ENCODE measurements at places on chromosomes 11 and 22. TPM values are rescaled to one million over a fixed set of nuclear protein-coding genes. Genes with fewer than 3 reads are reported as not detected.
A peak's percentile ranks its signal among the peaks of the same experiment; 100 is the strongest.

The TMEM191B gene
- total RNA-seq, result 4.7 TPM

The SYT7 gene
- total RNA-seq, result 7.0 TPM

DNA sequence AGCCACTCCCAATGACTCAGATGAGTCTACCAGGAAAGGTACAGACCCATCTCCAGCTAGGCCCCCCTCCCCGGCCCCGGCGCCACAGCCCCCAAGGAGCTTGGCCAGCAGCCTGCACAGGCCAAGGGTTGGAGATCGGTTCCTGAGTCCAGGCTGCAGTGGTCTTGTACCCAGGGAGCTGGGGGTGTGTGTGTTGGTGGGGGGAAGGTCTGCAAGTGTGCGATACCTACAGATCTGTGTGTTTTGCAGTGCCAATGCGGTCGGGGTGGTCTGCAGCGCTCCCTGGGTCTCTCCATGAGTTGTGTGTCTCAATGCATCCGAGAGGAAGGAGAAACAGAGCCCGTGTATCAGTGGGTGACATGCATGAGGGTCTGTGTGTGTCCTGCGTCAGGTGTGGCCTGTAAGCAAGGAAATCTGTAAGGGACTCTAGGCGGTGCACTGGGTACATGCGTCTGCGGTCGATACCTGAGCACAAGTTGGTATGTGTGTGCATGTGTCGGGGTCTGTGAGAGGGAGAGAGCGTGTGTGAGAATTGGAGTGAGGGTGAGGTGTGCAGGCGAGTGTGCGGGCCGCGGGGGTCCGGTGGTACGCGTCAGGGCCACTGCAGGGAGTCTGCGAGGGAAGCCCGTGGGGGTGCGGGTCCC is 645 bp downstream of the CDC42BPG start:
- no peaks in the 10 kb centered on the region for H3K27me3 ChIP-seq
- H3K4me3 ChIP-seq, result peak overlapping the region; percentile 80
- H3K27ac ChIP-seq, result no peak overlapping the region
- peaks cover 11% of the 10 kb centered on the region for H3K36me3 ChIP-seq
- no peak for DNase-seq

The OR4D5 gene
- not detected for total RNA-seq

DNA sequence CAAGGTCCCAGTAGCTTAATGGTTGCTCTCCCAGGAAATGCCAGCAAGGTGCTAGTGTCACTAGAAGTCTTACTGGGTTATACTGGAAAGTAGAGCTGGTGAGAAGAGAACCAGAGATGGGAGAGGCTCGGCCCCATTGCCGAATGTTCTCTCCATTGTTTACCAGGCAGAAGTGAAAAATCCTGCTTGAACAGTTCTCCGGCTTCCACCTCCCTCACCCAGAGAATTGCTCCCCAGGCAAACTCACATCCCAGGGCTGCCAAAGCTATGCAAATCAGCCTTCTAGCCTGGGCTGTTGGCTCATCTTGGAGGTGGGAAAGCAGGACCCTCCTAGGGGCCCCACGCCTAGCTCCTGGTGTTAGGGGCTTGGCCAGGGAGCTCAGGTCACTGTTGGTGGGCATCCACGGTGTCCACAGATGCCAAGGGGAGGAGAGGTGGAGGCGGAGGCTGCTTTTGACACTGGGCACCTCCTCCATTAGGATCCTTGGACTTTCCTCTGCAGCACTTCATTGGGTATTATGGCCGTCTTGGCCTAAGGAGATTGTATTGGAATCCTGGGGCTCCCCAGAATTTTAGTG is 20.1 kb downstream of the POU2F3 start:
- H3K4me3 ChIP-seq, result no peak overlapping the region
- H3K27ac ChIP-seq, result no peak overlapping the region
- no peaks in the 10 kb centered on the region for H3K36me3 ChIP-seq
- no peak for DNase-seq
- peaks cover 11% of the 10 kb centered on the region for H3K4me1 ChIP-seq

DNA sequence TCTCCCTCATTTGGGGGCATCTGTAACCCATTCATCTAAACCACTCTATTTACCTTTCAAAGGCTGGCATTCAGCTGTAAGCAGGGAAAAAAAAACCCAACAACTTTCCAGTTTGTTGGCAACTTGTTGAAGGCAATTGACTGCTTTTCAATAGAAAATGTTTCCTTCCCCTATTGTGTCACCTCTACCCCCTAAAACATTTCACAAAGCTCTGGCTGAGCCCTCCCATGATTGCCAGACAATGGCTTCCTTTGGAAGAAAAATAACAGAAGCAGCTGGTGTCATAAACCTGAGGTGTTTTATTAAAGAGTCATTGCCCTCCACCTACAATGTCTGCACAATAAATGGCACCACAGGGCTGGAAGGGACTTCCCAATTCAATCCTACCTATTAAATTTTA is 22.1 kb upstream of the PSMA1 start:
- no peak overlapping the region for H3K27ac ChIP-seq
- H3K27me3 ChIP-seq, result no peaks in the 10 kb centered on the region
- DNase-seq, result no peak
- H3K4me3 ChIP-seq, result no peak overlapping the region
- no peaks in the 10 kb centered on the region for H3K4me1 ChIP-seq

- H3K36me3 ChIP-seq, result no peaks in the 10 kb centered on the region
- no peak overlapping the region for H3K27ac ChIP-seq
- no peak overlapping the region for H3K4me3 ChIP-seq
- no peak for DNase-seq
- H3K27me3 ChIP-seq, result no peaks in the 10 kb centered on the region
These were observed 349.1 kb upstream of the PITPNB start for GRCh38 chr22:28268171-28268570.

DNA sequence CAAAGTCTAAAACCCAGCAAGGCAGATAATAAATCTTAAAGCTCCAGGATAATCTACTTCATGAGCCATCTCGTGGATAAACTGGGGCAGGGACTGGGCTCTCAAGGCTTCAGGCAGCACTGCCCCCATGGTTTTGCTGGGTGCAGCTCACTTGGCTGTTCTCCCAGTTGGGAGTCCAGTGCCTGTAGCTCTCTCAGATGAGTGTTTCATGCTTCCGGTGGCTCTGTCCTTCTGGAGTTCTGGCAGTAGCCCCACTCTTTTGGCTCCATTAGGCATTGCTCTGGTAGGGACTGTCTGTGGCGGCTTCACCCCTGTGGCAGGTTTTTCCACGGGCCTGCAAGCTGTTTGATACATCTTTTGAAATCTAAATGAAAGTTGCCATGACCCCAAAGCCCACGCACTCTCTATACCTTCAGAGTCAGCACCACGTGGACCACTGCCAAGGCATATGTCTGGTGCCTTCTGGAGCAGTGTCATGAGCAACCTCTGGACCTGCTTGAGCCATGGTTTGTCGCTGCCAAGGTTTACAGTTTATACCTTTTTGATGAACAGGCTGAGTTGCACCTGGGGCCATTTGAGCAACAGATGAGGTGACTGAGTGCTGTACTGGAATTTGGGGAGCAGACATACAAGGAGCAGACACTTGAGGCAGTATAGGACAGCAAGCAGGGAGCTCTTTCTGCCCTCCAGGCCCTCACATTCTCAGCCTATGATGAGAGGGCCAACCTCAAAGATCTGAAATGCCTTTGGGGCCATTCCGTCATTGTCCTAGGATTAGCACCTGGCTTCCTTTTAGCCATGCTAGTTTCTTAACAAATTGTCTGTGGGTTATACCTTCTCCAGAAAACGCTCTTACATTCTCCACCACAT is 48.6 kb downstream of the MTNR1B start:
- no peak overlapping the region for H3K4me3 ChIP-seq
- H3K27me3 ChIP-seq, result no peaks in the 10 kb centered on the region
- H3K27ac ChIP-seq, result no peak overlapping the region

The TBX10 gene
- total RNA-seq, result not detected

DNA sequence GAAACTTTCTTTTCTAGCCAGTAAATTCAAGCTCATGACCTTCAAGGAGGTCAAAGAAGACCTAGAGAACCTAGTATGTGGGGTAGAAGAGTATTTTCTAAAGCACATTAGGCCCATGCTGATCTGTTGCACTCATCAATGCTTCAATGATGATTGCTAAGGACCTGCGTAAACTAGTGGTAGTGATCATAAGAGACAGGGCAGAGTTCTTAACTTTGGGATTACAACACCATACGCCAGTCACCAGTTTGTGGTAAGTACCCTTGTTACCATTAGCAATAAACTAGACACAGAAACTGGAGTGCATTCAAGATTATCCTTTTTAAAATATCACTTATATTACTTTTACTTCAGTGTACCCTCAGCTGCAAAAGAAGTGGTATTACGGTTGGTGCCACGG is 490.3 kb downstream of the BUD13 start:
- no peaks in the 10 kb centered on the region for H3K4me1 ChIP-seq
- no peak overlapping the region for H3K4me3 ChIP-seq
- H3K27ac ChIP-seq, result no peak overlapping the region
- no peaks in the 10 kb centered on the region for H3K36me3 ChIP-seq

- no peaks in the 10 kb centered on the region for H3K4me1 ChIP-seq
- H3K27me3 ChIP-seq, result no peaks in the 10 kb centered on the region
- no peak overlapping the region for H3K4me3 ChIP-seq
- DNase-seq, result no peak
These were observed 182.3 kb downstream of the DBX1 start for GRCh38 chr11:19977941-19978340.

DNA sequence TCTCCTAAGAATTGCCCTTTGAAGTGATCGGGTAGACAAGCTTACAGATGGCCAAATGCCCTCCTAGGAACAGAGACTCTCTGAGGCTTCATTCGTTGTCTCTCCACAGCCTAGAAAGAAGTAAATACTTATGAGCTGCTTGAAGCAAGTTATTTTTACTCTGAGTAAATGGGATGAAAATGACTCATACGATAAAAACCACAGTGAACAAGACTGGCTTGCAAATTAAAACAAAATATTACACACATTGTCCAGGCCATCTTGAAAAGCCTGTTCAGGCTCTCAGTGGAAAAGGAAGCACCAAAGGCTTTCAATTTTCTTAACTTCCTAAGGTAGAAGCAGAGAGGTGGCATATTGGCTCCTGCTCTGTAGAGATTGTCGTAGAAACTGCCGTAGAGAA is 294.2 kb downstream of the NELL1 start:
- H3K27me3 ChIP-seq, result no peaks in the 10 kb centered on the region
- H3K36me3 ChIP-seq, result no peaks in the 10 kb centered on the region
- no peak overlapping the region for H3K4me3 ChIP-seq
- no peaks in the 10 kb centered on the region for H3K4me1 ChIP-seq
- H3K27ac ChIP-seq, result no peak overlapping the region
- no peak for DNase-seq

GRCh38 chr11:33256813-33257159 is 395 bp upstream of the HIPK3 start:
- H3K27me3 ChIP-seq, result no peaks in the 10 kb centered on the region
- no peaks in the 10 kb centered on the region for H3K4me1 ChIP-seq
- H3K4me3 ChIP-seq, result peak overlapping the region; percentile 93
- peak overlapping the region; percentile 87 for H3K27ac ChIP-seq

GRCh38 chr22:50078761-50079160 is 6.5 kb downstream of the MLC1 start:
- no peak for DNase-seq

GRCh38 chr22:19691721-19692341 is 22.5 kb upstream of the SEPTIN5 start:
- peak; percentile 63 for DNase-seq
- no peak overlapping the region for H3K4me3 ChIP-seq
- no peak overlapping the region for H3K27ac ChIP-seq
- H3K27me3 ChIP-seq, result no peaks in the 10 kb centered on the region

- DNase-seq, result no peak
- no peaks in the 10 kb centered on the region for H3K4me1 ChIP-seq
- no peak overlapping the region for H3K27ac ChIP-seq
- peaks cover 58% of the 10 kb centered on the region for H3K36me3 ChIP-seq
- no peaks in the 10 kb centered on the region for H3K27me3 ChIP-seq
- H3K4me3 ChIP-seq, result no peak overlapping the region
These were observed 8.2 kb upstream of the NAP1L4 start for GRCh38 chr11:3000032-3000961.

- H3K4me3 ChIP-seq, result no peak overlapping the region
- DNase-seq, result no peak
- no peaks in the 10 kb centered on the region for H3K4me1 ChIP-seq
- no peak overlapping the region for H3K27ac ChIP-seq
- H3K27me3 ChIP-seq, result no peaks in the 10 kb centered on the region
These were observed 785.6 kb downstream of the TBC1D22A start for GRCh38 chr22:47547881-47548650.

DNA sequence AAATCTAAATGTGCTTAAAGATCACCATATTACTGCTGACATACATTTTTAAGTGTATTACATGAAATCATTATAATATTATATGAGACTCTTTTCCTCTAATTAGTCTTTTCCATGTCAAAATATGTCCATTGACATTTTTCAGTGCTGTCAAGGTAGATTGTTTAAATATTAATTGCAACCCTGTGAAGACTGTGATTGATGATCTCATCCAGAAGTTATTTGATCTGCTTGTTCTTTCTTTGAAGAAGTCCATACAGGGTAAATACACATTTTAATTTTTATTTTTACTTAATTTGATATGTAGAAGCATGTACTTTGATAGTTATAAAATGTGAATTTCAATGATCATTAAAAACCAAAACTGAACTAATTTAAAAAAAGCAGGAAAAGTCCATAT is 38.4 kb downstream of the DYNC2H1 start:
- no peaks in the 10 kb centered on the region for H3K4me1 ChIP-seq
- peaks cover 6% of the 10 kb centered on the region for H3K36me3 ChIP-seq
- DNase-seq, result no peak
- no peaks in the 10 kb centered on the region for H3K27me3 ChIP-seq
- H3K4me3 ChIP-seq, result no peak overlapping the region

GRCh38 chr11:57406337-57406904 is 16.0 kb upstream of the PRG2 start:
- no peak overlapping the region for H3K27ac ChIP-seq
- H3K27me3 ChIP-seq, result no peaks in the 10 kb centered on the region
- H3K4me3 ChIP-seq, result no peak overlapping the region
- H3K4me1 ChIP-seq, result no peaks in the 10 kb centered on the region
- peaks cover 32% of the 10 kb centered on the region for H3K36me3 ChIP-seq

The GAL3ST1 gene
- total RNA-seq, result 5.1 TPM

DNA sequence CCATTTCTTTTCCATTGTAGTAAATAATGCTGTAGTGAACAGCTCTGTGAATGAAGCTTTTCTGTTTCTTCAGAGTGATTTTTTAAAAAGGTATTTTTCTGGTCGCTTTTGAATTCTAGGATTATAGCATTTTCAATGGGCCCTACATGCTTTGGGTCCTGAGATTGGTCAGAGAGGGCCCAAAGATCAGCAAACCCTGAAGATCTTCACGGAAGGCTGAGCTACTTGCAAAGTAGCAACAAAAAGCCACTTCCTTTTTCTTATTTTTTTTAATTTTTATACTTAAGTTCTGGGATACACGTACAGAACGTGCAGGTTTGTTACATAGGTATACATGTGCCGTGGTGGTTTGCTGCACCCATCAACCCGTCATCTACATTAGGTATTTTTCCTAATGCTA is 200.5 kb downstream of the FAT3 start:
- H3K4me3 ChIP-seq, result no peak overlapping the region
- H3K27me3 ChIP-seq, result no peaks in the 10 kb centered on the region
- H3K27ac ChIP-seq, result no peak overlapping the region
- no peak for DNase-seq
- H3K36me3 ChIP-seq, result peaks cover 14% of the 10 kb centered on the region

- peak overlapping the region; percentile 21 for H3K4me3 ChIP-seq
- peaks cover 11% of the 10 kb centered on the region for H3K36me3 ChIP-seq
- DNase-seq, result no peak
- H3K4me1 ChIP-seq, result no peaks in the 10 kb centered on the region
These were observed 1.2 kb downstream of the LRRC56 start for GRCh38 chr11:538431-539051.

GRCh38 chr22:41267958-41268357 is 18.0 kb downstream of the RANGAP1 start:
- H3K27ac ChIP-seq, result no peak overlapping the region
- H3K36me3 ChIP-seq, result peaks cover 84% of the 10 kb centered on the region
- no peak for DNase-seq
- no peak overlapping the region for H3K4me3 ChIP-seq
- H3K4me1 ChIP-seq, result no peaks in the 10 kb centered on the region
